ENCODE measurements at places on chromosomes 13 and 19.

DNA sequence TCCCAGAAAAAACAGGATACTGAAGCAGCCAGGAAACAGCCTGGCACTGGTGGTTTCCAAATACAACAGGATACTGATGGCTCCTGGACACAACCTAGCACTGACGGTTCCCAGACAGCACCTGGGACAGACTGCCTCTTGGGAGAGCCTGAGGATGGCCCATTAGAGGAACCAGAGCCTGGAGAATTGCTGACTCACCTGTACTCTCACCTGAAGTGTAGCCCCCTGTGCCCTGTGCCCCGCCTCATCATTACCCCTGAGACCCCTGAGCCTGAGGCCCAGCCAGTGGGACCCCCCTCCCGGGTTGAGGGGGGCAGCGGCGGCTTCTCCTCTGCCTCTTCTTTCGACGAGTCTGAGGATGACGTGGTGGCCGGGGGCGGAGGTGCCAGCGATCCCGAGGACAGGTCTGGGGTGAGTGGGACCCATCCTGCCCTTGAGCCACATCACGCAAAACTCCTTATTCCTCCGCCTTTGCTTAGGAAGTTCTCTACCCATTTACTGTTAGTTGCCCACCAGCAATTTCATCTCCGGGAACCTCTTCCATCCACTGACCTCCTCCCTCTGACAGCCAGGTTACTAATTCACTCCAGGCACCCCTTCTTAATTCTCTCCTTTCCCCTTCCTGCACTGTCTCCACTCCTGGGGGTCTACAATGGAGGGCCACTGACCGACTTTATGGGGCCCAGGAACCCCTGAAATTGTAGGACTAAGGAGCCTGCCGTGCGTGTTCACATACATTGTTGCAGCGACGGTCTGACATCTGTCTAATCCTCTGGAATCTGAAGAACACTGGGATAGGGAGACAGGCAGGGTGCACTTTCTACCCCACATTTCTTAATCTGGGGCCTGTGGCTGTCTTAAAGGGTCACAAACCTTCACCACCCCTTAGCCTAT is 1.2 kb downstream of the ITPKC start:
- DNase-seq = peak; percentile 5

GRCh38 chr19:55146078-55146704 is 2.8 kb downstream of the TNNT1 start:
- DNase-seq = peak; percentile 8

GRCh38 chr13:106466691-106467426 is 68.6 kb downstream of the EFNB2 start:
- DNase-seq = peak; percentile 30

DNA sequence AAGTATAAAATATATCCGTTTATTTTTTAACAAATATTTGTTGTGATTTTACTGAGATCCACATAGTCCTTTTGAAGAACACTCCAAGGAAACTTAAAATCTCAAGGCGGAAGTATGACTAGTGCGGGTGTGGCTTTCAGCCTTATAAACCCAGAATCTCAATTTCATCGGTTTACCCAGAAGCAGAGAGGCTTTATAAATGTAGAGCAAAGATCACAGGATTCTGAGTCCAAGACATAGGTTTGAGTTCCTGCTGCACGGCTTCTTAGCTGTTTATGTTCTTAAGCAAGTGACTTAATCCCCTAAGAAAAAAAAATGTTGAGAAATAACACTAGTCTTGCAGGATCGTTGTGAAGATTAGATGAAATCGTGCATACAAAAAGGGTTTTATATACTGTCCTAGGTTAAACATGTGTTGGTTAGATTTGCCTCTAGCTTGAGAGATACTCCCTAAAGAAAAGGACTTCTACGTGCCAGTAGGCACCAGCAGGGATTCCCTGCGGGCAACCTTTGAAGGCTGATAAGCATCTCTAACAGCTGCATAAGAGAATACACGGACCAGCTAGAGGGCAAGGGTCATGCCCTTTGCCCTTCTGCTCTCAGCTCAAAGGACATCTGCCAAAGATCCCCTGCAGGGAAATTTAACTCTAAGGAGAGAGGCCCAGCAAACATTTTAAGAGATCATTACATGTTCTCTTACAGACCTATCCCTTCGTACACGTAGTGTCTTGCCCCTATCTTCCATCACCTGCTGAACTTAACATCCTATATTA is 130.4 kb upstream of the MIR17HG start:
- no peak for DNase-seq

DNA sequence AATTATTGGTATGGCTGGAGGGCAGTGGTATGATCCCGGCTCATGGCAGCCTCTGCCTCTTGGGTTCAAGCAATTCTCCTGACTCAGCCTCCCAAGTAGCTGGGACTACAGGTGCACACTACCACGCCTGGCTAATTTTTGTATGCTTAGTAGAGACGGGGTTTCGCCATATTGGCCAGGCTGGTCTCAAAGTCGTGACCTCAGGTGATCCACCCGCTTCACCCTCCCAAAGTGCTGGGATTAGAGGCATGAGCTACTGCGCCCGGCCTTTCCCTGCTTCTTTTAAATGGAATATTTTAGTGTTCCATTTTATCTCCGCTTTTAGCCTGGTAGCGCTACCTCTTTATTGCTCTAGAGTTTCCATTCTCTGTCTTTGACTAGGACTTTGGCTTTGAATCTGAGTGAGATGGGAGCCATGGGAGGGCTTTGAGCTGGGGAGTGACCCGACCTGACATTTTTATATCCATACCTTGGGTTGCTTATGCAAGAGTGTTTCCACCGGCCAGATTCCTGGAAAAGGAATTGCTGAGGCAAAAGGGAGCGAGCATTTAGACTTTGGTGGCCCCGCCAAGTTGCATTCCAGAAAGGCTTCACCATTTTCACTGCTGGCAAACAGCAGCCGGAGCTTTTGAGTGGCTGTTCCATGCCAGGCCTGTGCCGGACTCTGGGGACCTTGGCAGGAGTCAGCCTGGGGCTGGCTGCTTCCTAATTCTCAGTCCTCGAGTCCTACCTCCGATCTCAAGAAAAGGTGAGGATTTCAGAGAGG is 22.9 kb downstream of the BICRA start:
- DNase-seq = no peak

GRCh38 chr13:50951366-50951765 is 41.8 kb downstream of the RNASEH2B start:
- no peak for DNase-seq

- no peak for DNase-seq
These were observed 2.9 kb upstream of the MTUS2 start for GRCh38 chr13:28817204-28817603.

DNA sequence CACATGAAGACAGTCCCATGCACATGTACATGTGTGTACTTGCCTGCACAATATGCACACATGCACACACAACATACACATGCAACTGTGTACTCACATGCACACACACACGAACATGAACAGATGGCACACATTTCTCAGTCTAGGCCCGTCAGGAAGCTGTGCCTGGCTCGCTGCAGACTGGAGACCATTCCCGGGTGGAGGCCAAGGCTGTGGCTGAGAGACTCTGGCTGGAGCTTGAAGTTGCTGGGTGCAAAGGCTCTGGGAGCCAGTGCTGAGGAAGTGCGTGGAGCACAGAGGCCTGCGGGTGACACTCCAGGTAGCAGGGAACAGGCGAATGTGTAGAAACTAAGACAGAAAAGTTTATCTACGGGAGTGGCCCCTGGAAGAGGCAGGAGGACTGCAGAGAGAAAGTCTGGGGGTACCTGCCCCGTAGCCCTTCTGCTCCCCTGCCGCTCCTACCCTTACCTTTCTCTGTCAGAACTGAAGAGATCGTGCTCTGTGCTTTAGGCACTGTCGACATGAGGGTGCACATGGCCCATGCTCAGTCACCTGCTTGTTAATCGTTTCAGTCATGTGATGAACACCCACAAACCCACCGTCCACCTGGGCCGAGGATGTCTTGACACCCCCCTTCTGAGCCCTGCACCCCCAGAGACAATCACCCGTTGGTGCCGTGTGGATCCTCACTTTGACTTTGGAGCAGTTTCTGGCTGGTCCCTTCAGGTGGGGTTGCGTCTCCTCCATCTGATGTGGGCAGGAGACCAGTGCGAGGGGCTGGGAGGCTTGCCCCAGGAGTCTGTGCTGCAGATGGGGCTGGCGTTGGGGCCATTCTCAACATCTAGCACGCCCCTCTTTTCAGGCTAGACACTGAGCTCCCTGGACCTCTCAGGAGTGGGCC is 69.4 kb downstream of the TEX29 start:
- DNase-seq = no peak

GRCh38 chr13:34358811-34359513 is 541.0 kb downstream of the RFC3 start:
- no peak for DNase-seq

GRCh38 chr13:44573790-44574465 is 2.2 kb downstream of the TSC22D1 start:
- no peak for DNase-seq

DNA sequence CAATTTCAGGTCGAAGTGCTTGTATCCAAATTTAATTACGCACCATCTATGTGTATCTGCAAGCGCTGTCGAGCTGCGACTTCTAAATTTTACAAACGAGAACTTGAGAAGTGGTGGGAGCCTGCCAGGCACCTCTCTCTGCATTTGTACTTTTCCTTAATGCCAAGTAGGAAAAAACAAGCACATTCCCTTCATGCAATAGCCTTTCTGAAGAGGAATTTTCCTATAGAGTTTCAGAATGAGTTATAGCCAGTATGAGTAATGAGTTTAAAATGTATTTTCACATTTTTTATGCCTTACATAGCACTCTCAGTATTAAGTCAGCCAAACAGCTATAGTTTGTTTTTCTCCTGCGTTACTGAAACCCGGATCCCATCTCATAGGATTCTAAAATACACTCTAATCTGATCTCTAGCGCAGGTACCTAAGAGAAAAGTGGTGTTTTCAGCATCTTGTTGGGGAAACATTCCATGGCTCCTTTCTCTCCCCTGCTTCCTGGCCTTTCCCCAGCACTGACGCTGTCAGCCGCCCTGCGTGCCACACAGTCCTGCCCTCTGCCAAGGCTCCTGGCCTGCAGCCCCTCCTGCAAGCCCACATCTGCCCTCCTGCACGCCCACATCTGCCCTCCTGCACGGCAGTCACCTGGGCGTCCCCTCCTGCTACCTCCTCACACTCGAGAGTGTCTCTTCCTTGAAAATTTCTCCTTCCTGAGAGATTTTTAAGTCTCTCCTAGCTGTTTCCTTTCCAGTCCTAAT is 526.9 kb downstream of the MYO16 start:
- DNase-seq = peak; percentile 80

DNA sequence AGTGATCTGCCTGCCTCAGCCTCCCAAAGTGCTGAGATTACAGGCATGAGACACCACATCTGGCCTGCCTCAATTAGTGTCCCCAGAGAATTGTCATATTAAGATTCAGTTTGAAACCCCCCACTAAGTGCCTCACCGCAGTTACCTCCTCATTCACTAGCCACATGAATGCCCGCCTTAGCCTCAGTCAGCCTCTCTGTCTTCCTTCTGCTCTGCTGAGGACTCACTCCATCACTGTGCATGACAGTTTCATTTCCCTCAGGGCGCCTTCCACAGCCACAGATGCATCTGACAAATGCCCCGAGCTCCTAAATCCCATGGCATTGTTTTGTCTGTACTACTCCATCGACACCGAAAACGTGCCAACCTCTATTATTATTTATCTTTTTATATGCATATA is 23.3 kb downstream of the MIPEP start:
- no peak for DNase-seq

- no peak for DNase-seq
These were observed 24.2 kb downstream of the RASA3 start for GRCh38 chr13:114108141-114108761.

- DNase-seq = no peak
These were observed 18.2 kb downstream of the SIN3B start for GRCh38 chr19:16847430-16847829.

GRCh38 chr13:91643394-91643793 is 245.0 kb downstream of the GPC5 start:
- no peak for DNase-seq

DNA sequence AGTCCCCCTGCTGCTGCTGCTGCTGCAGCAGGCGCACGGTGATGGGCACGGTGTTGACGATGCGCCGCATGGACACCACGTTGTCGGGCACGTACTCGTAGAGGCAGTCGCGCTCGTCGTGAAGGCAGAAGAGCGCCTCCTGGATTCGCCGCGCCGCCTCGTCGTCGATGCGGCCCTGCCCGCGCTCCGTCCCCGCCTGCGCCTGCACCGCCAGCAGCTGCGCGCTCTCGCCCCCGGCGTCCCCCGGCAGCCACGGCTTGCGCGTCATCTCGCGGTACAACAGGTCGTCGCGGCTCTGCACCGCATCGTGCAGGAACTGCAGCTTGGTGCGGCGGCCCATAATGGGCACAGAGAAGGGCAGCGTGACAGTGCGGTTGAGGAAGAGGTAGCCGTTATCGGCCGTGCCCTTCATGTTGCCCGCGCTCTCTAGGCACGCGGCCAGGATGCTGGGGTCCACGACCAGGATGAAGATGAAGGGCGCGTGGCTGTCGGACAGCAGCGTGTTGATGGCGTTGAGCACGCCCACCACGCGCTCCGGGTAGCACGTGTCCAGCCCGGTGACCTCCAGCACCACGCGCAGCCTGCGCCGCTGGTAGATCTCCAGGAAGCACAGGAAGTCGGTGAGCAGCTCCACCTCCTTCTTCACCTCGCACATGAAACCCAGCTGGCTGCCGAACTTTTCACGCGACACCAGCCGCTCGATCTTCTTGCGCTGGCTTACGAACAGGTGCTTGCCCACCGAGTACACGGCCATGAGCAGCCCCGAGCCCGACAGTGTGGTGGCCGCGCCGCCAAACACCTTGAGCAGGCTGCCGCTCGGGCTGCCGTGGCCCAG is 8.1 kb downstream of the NKPD1 start:
- no peak for DNase-seq

DNA sequence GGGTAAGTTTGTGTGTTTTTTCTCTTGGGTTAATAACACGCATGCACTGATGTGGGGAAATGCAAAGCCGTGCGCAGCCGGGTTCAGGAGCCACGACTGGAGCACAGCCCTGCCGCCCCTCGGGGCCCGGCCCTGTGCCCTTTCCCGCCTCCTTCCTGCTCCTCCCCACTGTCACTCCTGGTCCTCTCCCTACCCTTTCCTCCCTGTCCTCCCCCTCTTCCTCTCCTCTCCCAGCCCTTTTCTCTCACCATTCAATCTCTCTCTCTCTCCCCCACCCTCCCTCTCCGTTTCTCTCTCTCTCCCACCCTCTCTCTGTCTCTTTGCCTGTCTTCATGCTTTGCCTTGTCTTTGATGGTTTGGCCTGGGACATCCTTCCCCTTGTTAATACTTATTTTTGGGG is 27.2 kb downstream of the PLEKHJ1 start:
- DNase-seq = no peak

- no peak for DNase-seq
These were observed 43.7 kb upstream of the ZNF599 start for GRCh38 chr19:34816708-34817107.

- DNase-seq = no peak
These were observed at the start of gene TMEM190 for GRCh38 chr19:55376241-55376933. Gene TMEM190 (plus strand): TSS chr19:55376826. CDS start chr19:55376854, 28 bp downstream.
